ENCODE measurements at places on chromosomes 5 and 9. TPM values are rescaled to one million over a fixed set of nuclear protein-coding genes. Genes with fewer than 3 reads are reported as not detected.

DNA sequence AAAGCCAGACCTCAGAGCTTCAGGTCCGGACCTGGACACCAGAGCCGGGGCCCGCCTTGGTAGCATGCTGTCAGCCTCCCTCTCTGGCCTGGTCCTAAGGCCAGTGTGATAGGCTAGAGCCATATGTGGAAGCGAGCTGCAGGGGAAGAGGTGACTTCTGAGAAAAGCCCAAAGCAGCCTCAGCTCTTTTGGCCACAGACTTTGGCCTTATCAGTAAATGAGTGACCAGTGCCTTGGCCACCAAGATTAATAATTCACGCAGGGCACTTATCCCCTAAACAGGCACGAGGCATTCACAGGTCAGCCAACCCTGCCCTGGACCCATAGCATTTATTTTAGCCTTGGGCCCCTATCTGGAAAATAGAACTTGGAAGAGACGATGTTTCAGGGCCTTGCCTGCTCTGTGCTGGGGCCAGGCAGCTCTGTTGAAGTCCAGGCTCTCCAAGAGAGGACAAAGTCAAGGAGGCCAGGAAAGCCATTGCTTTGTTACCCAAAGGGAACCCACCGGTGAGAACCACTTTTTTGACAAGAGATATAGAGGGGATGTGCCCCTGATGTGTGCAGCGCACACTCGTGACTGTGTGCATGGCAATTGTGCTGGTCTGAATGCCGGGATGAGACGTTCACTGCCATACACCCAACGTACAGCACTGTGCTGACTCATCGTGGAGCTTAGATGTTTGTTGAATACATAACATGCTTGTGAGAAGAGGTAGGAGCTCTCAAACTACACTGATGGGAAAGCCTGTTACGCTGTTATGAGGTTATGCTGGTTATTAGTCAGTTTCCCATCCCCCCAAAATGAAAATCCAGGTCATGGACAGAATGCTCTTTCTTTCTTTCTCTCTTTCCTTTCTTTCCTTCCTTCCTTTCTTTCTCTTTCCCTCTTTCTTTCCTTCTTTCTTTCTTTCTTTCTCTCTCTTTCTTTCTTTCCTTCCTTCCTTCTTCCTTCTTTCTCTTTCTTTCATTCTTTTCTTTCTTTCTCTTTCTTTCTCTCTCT is 5.0 kb upstream of the SLC34A1 start:
- no peak for DNase-seq

CCNO gene
- 5.7 TPM for polyA plus RNA-seq

DNA sequence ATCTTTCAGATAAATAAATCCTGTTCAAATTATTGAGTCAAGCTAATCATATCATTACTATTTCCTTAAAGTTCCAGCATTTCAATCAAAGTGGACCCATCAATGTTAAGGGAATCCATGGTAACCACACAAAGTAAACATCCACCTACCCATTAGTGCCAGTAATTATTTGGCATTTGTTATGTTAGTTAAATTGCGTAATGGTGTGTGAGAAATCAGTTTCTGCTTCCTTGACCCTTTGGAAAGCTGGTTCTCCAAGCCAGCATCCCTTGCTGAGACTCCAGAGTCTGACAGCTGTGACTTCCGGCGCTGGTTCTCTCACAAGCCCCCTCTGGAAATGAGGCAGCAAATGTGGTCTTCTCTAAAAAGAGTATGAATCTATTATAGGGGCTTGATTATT is 308.6 kb upstream of the EFNA5 start:
- no peak for DNase-seq

BAAT gene
- polyA plus RNA-seq: 0.13 TPM

SPATA31C1 gene
- 0.84 TPM for polyA plus RNA-seq

DNA sequence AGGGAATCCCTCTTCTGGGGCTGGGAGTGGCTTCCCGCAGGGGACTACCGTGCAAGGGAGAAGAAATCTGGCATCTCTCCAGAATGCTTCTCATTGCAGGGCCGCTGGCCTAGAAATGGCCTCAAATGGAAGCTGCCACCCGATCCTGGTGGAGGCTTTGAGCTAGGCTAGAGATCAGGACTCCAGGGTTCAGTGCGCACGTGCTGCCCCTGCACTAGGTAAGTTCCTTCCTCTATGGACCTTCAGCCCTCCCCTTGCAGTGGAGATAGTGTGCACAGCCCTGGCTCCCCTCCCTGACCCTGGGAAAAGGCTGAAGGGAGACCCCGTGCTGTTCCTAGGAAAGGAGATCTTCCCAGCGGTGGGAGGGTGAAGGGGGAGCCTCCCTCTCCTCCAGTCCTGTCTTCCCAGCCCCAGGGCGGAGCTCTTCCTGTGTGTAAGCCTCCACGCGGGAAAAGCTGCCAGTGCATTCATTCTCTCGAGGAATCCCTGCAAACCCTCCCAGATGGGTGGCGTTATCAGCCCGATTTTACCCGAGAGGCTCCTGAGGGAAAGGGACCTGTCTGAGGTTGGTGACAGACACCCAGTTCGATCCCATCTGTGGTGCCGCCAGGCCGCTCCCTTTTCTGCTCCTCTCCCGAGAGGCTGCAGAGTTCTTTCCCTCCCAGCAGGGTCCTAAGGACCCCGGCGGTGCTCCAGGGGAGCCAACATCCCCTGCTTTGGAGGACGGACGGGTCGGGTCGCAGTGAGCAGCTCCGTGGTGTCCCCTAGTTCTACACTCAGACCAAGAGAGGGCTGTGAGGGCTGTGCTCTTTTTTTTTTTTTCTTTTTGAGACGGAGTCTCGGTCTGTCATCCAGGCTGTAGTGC is 1.4 kb upstream of the CERCAM start:
- DNase-seq: no peak

GRCh38 chr9:94654165-94654894 is 15.0 kb upstream of the FBP1 start:
- no peak for DNase-seq

GFRA3 gene
- 7.3 TPM for polyA plus RNA-seq

- DNase-seq: no peak
These were observed 126.0 kb downstream of the TMEM174 start for GRCh38 chr5:73298772-73299630.

CENPH gene
- polyA plus RNA-seq: 25.4 TPM

DMRT3 gene
- 1.6 TPM for polyA plus RNA-seq

GRCh38 chr9:101387871-101388506 is 3.2 kb upstream of the BAAT start:
- DNase-seq: no peak

LEAP2 gene
- polyA plus RNA-seq: 10.0 TPM

RGS7BP gene
- polyA plus RNA-seq: 5.9 TPM

GRCh38 chr9:36873247-36873875 is 160.7 kb downstream of the PAX5 start:
- peak; percentile 43 for DNase-seq

GPRIN1 gene
- 1.3 TPM for polyA plus RNA-seq

GRCh38 chr5:67248703-67249589 is 52.3 kb upstream of the CD180 start:
- no peak for DNase-seq

DNA sequence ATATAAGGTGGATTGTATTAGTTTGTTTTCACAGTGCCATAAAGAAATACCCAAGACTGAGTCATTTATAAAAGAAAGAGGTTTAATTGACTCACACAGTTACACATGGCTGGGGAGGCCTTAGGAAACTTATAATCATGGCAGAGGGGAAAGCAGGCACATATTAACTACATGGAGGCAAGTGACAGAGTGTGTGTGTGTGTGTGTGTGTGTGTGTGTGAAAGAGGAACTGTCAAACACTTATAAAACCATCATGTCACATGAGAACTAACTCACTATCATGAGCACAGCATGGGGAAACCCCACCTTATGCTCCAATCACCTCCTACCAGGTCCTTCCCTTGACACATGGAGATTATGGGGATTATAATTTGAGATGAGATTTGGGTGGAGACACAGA is 118.6 kb downstream of the SPEF2 start:
- DNase-seq: no peak

- no peak for DNase-seq
These were observed 5.4 kb downstream of the GDA start for GRCh38 chr9:72154468-72155285.

- DNase-seq: no peak
These were observed 16.4 kb upstream of the TOR2A start for GRCh38 chr9:127751269-127752054.

GRCh38 chr5:80926536-80926935 is 33.6 kb upstream of the RASGRF2 start:
- no peak for DNase-seq

- no peak for DNase-seq
These were observed 8.4 kb upstream of the GOLPH3 start for GRCh38 chr5:32182463-32183063.

IL4 gene
- 0.09 TPM for polyA plus RNA-seq

DNA sequence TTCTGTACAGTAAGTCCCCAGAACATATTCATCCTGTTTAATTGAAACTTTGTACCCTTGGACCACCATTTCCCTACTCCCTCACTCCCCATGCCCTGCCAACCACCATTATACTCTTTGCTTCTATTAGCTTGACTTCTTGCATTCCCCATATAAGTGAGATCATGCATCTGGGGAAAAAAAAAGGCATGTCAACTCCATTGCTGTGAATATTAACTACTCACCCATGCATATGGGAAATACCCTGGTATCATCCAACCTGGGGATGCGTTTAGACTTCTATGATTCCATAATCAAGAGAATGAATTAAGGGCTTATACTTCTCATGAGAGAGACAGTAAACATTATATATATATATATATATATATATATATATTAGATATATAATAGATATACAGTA is 659.4 kb upstream of the C9orf72 start:
- DNase-seq: no peak

DNA sequence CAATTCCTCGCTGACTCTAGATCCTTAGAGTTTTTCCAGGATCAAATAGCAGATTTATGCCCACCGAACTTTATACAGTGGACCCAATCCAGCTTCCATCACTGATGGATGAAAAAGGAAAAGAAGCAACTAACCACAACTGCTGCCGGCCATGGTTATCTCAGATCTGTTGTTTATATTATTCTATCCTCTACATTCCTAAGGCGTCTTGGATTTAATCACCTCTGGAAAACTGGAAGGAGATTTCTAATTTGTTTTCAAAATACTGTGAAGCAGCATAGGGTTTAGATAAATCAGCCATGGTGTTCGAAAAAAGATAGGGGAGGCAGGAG is 663 bp upstream of the ZNF366 start:
- no peak for DNase-seq

DNA sequence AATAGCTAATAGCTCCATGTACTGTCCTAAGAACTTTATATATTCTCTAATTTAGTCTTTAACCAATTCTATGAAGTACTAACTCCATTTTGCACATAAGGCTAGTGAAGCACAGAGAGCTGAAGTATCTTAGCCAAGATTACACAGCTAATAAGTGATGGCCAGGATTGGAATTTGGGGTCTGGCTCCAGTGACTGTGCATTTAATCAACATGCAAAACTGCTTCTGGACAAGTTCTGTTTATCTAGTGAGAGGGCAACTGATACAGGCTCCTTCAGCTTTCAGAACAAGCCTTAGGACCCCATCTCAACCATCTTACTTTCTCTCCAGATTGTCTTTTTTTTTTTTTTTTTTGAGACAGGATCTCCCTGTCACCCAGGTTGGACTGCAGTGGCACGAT is 21.3 kb downstream of the SLC25A25 start:
- no peak for DNase-seq

Data from right renal pelvis (tissue), 4 donors.